ENCODE measurements at places on chromosomes 5 and 9.

DNA sequence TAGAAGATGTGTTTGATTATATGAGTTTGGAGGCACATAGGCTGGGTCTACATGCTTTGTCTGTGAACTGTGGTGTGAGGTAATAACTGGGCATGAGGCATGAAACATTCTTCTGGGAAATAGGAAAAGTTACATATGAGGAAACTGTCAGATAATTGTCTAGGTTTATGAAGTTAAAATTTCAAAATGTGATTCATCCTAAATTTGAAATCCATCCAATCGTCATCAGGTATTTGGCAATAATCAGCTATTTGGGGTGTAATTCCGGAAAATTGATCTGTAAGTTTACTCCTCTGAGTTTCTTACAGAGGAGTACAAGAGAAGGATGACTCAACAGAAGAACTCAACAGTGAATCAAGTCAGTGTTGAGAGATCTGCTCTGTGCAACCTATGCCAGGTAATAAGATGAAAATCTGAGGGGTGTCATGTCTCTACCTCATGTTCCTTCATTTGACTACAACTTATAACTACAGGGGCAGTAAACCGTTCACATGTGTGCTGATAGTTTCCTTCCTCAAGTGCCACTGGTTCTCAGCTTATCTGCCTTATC, 1171.6 kb upstream of the CDH18 start:
- DNase-seq = no peak

GRCh38 chr5:135615581-135616260, 36.9 kb upstream of the CXCL14 start:
- DNase-seq = no peak

DNA sequence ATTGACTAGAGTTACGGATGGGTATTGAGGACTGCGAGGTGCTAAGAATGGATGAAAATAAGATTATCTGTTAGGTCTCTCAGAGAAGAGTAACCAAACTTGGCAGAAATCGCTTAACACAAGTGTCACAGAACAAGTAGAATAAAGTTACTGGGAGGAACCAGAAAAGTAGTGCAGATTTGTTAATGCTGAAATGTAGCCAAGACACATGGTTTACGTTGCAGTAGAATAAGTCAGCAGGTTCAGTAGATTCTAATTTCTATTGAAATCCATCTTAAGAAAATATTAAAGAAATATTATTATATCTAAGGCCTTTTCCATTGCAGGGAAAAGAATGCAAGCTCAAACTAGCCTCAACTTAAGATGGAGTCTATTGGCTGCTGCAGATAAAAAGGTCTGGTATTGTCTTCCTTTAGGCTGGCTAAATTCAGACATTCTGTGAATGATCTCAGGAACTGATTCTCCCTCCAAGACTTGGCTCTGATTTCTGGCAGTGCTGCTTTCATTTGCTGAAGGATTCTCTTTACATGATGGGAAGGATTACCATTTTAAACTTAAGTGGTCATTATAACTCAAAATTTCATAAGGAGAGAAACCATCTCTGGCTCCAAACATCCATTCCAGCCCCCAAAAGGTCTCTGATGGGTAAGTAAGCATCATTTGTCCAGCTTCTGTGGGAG, 314.9 kb downstream of the MARCHF11 start:
- DNase-seq = no peak

DNA sequence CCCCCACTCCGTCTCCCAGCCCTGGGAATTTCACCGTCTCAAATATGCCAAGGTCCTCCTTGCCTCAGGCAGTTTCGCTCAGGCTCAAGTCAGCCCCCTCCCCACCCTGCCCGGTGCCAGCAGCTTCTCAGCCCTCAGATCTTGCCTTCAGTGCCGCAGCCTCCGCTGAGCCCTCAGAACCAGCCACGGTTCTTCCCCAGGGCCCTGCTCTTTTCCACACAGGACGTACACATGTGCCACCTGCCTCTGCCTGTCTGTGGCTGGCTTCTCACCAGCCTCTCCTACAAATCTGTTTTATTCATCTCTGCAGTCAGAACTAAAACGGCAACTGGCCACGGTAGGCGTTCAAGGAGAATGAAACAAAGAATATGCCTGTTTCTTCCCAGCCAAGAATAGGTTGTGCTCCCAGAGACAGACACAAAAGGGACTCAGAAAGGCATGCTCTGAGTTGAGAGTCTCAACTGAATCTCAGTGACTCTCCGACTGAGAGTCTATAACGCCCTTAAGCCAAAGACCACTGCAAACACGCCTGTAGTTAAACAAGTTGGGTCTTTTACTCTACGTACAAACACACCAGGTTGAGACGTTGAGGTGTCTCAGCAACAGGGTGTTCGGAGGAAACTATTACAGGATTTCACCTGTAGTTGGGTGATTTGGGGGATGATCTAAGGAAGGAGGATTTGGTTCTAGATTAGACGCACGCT, 10.6 kb upstream of the GRIN1 start:
- DNase-seq = peak; percentile 67

DNA sequence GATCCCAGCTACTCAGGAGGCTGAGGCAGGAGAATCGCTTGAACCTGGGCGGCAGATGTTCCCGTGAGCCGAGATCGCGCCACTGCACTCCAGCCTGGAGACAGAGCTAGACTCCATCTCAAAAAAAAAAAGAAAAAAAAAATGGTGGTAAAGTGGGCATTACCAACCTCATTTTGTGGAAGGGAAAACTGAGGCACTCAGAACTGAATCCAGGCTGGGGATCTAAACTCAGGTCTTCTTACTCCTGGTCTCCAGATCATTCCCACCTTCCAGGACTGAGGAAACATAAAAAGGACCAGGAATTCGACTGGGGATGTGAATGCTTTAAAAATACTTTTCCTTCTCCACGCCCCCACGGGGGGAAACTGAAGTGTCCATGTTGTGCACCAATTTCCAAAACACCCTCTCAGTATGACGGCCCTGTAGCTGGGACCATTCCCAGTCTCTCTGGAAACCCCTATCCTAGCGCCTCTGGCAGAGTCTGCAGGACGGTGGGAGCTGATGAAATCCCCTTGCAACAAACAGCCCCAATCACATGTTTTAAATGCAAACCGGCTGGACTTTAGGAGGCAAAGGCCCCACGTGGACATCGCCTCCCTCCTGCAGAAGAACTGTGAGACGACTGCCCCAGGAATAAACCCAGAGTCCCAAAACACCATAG, 8.9 kb upstream of the AKNA start:
- DNase-seq = no peak

- no peak for DNase-seq
Measured at GRCh38 chr9:107856633-107857032, 367.1 kb upstream of the KLF4 start.

DNA sequence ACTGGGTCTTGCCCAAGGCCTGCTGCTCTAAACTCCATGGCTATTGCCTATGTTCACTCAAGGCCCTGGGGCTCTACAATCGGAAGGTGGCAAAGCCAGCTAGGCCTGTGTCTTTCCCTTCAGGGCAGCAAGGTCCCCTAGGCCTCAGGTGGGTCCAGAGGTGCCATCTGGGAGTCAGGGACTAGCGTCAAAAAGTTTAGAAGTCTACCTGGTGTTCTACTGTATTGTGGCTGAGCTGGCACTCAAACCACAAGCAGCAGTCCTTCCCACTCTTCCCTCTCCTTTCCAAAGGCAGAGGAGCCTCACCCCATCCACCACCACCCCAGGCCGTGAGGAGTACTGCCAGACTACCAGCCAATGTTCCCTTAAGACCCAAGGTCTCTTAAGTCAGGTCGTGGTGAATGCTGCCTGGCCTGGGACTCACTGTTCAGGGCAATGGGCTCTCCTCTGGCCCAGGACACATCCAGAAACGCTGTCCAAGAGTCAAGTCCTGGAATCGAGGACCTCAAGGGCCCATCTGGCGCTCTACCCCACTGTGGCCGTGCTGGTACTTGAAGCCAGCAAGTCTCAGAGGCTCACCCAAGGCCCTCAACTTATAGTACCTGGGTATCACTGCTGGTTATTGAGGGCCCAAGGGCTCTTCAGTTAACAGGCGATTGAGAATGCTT, 13.0 kb upstream of the SARDH start:
- DNase-seq = peak; percentile 47

- peak; percentile 93 for DNase-seq
Measured at GRCh38 chr5:36692791-36693763, 86.7 kb downstream of the SLC1A3 start.

Measured in osteoblast (primary cell).